ENCODE measurements at places on chromosomes 1 and 21. TPM values are rescaled to one million over a fixed set of nuclear protein-coding genes. Genes with fewer than 3 reads are reported as not detected.

Gene YARS1
- total RNA-seq, result 105 TPM

Gene BRINP2
- total RNA-seq, result not detected

Gene DNAJC6
- 39.9 TPM for total RNA-seq

Gene LCE1E
- total RNA-seq, result not detected

- no peak for DNase-seq
Measured at GRCh38 chr1:183203094-183203493, 17.0 kb downstream of the LAMC2 start.

DNA sequence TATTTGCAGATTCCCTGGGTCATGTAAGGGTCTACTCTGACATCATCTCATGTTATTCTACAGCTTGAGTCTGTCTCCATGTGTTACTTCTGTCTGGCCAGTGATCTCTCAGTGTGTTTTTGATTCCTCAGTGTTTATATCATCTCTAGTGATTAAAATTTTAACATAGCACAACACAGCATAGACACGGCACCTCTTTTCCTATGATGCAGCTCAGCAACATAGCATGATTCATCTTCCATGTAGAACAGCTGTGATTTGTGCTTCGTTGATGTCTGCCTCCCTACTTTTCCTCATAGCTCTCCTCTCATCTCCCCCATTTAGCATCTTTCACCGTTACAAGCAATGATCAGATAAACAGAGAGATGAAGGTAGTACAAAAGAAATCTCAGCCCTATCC lies 163.9 kb upstream of the DPT start:
- no peak for DNase-seq

- peak; percentile 26 for DNase-seq
Measured at GRCh38 chr1:118247593-118247992, 62.6 kb upstream of the SPAG17 start.

DNA sequence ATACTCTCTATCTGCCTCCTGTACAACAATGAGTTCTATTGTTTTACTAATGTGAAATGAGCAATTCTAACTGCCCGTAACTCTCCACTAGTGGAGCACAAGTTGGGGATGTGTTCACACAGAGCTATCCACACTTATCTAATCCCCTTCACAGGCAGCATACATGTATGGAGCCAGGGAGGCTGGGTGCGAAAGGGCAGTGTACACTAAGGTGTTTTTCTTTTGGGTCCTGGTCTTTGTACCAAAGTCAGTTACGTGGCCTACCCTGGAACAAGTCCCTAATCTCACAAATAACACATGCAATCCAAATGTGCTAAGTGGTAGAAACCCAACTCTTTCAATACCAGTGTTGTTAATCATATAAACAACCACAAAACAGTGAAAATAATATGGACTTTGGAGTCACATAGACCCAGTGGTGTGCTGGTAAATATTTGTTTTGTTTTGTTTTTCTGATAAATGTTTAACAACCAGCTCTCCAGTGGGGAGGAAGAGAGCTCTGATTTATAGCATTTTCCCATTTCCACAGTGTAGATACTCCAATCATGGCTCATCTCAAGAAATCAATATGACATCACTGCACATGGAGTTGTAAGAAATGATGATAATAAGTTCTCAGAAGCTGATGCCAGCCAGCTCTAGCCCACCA lies 319.9 kb upstream of the DUSP10 start:
- DNase-seq, result peak; percentile 32

- no peak for DNase-seq
Measured at GRCh38 chr1:178953034-178953433, 72.7 kb upstream of the FAM20B start.

DNA sequence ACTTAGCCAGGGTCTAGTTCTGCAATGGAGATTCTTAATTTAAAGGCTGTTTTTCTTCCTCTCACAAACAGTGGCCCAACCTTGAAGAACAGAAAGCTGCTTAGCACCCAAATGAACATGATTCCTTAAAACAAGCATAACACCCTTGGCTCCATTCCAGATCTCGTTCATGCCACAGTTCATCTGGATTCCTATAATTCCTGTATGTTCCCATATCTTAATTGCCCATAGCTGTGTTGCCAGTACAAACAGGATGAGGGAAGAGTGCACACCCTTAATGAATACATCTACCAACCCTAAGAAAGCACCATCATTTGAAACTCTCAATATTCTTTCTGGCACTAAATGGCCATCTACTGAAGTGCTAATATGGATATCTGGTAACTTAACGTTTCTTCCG lies 45.5 kb downstream of the TGFB2 start:
- peak; percentile 53 for DNase-seq

GRCh38 chr1:211843018-211843417 lies 12.5 kb upstream of the LPGAT1 start:
- peak; percentile 30 for DNase-seq

- no peak for DNase-seq
Measured at GRCh38 chr1:204013052-204013451, 59.9 kb upstream of the SOX13 start.

- DNase-seq, result peak; percentile 4
Measured at GRCh38 chr1:30513396-30514136, 209.8 kb downstream of the MATN1 start.
